ENCODE measurements at places on chromosomes 4 and X. TPM values are rescaled to one million over a fixed set of nuclear protein-coding genes. Genes with fewer than 3 reads are reported as not detected.

DNA sequence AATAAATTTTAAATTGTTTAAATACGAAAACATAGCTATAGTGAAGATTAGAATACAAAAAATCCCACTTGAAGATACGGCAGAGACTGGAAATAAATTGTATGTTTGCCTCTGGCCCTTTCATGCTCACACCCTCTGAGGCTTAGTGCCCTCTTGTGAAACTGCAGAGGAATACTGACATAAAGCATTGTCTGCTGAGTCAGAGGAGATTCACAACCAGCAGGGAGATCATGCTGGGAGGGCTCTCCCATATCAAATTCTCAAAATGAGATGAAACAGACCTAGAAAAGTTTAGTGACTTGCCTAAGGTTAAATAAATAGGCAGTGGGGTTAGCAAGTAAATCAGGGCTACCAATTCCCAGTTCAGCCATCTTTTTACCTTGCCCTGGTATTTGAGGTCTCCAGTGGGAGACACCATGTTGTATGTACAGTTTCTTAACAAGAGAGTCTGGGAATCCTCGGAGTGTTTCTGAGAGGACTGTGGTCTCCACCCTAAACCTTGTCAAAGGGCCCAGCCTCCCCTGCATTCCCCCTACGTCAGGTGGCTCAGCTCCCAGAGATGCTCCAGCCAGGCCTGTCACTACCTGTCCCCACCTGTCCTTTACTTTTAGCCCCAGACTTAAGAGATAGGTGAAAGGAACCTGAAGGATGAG lies 581.4 kb upstream of the DIPK2B start:
- DNase-seq: no peak

DNA sequence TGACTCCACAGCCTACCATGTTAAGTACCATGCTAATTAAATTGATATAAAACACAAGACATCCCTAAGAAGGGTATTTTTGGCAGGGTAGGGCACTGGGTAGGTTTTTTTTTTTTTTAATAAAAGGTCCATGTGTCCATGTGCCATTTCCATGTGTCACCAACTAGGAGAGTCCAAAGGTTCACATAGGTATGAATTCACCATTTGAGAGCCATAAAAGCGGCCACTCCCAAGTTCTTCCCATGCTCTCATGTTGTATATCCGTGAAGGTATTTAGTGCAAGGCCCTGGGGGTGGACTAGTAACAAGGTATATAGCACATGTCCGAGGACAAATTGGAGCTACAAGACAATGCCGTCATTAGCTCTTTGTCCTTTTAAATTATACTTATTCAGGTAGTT lies 107.3 kb downstream of the PDE5A start:
- no peak for DNase-seq

- DNase-seq: no peak
Measured at GRCh38 chr4:24798036-24798610, 2.8 kb downstream of the SOD3 start.

DNA sequence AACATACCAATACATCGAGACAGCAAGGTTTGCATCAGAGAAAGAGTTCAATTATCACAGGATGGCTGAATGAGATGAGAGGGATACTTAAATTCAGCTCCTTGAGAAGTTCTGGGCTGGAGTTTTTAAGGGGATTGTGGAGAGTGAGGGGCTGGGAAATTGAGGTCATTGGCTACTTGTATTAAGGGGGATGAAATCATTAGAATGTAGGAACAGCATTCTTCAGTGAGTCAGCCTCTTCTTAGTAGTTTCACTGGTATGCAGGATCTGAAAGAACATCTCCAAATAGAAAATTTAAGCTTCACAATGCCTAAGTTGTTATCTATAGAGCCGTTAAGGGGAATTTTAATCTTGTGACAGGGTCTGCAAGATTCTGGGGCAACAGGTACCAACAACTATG lies 211.6 kb upstream of the TAPT1 start:
- no peak for DNase-seq

DNA sequence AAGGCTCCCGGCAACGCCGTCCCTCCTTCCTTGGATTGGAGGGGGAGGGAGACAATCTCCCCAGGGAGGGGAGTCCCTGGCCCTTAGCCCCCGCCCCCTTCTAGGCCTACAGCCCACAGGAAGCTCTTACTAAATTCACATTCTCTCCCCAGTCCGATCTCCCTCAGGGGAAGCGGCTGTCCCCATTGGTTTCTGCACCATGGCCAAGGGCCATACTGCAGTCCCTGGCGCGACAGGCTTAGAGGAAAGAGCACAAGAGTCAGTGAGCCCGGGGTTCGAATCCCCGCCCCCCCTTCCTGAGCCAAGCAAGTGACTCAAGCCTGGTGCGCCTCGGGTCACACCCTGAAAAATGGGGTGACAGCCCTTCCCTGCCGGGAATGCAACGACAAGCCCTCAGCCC lies 1.1 kb downstream of the ABLIM2 start:
- DNase-seq: no peak

Gene TSPAN6
- 60.1 TPM for polyA plus RNA-seq

Gene S100G
- polyA plus RNA-seq: not detected

Gene OTC
- polyA plus RNA-seq: not detected

Gene ARX
- polyA plus RNA-seq: 0.13 TPM

Gene CENPVL1
- not detected for polyA plus RNA-seq

Measured in kidney (tissue), 22 donors.